CD4-positive, alpha-beta T cell treated with Interleukin-12 subunit alpha and Interleukin-12 subunit beta, for 1 hour (primary cell): ENCODE measurements at places on chromosomes 4 and X.

- DNase-seq: no peak
These were observed 199.8 kb upstream of the NOCT start for GRCh38 chr4:138815811-138816210.

GRCh38 chrX:36436361-36436760 lies 516.8 kb downstream of the CFAP47 start:
- DNase-seq: no peak

- no peak for DNase-seq
These were observed 24.6 kb upstream of the MOB1B start for GRCh38 chr4:70877556-70877955.

DNA sequence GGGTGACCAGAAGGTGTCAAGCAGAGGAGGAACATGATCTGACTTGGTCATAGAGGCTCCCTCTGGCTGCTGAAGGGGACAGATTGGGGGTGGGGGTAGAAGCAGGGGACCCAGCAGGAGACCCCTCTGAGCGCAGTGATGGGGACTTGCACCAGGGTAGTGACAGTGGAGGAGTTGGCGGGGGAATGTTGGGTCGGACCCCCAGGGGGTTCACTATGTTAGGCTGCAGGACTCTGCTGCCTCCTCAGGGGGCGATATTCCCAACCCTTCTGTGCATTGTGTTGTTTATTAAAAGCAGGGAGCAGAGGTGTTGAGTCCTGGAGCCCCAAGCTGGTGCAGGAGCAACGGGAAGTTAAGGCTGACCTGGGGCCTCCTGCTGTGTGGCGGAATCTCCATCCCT lies 8.8 kb downstream of the WDR13 start:
- DNase-seq: no peak

- no peak for DNase-seq
These were observed 15.9 kb upstream of the NELFA start for GRCh38 chr4:2024683-2025082.

DNA sequence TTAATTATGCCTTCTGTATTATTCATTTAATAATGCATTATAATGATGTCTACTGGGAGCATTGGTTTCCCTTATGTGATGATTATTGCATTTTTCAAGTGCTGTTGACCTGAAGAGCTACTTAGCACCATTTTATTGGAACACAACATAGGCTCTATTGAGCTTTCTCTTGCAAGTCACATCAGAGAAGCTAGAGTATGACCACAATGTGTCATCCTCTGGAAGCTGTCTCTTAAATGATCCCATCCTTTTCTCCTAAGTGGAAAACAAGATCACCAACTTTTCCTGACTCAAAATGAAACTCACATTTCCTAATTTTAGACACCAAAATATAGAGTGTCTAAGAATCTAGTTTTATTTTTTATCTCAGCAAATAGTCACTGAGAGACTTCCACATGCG lies 1451.9 kb downstream of the PCDH7 start:
- no peak for DNase-seq

DNA sequence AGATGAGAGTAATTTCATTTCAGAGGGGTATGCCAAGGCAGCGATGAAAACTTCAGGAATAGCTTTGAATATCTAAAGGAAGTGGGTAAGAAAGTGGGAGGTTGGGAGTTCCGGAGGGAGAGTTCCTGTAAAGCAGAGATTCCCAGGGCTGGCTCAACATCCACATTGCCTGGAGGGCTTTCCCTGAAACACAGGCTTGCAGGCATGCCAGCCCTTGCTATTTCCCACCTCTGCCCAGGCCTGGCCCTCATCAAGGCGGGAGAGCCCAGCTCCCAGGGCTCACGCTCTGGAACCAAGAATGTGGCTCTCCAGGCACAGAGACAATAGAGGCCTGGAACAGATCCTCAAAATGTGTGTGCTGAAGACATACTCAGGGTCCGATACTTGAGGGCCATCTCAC lies 43.8 kb upstream of the CLDN34 start:
- DNase-seq: no peak

- DNase-seq: peak; percentile 4
These were observed at the start of gene SPP1 for GRCh38 chr4:87975466-87975865. Gene SPP1 (plus strand): TSS chr4:87975714. CDS start chr4:87976896, 1,182 bp downstream.
